IMR-90 (cell line): ENCODE measurements at places on chromosomes 2 and 18. TPM values are rescaled to one million over a fixed set of nuclear protein-coding genes. Genes with fewer than 3 reads are reported as not detected.

DNA sequence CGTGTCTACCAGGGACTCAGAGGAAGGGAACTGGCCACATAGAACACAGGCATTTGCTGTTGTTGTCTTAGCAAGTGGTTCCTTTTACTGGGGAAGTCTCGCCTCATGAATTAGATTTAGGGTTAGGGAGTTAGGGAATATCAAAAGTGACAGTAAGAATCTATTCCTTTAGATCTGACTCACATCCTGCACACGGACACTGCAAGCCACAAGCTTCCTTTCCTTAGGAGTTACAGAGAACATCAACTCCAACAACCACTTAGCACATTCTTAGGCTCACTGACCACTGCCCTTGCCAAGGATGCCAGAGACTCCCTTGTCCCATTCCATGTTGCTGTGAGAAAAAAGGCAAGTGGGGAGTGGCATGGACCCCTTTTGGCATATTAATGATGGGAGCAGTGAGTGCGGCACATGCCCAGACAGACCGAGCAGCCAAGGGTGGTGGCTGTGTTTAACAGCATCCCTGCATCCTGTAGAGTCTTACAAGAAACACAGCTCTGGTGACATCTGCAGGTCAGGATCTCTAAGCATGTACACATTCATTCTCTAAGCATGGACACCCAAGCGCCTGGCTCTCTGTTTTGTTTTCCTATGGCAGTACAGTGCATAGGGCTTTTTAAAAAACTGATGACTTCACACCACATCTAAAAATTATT is 745.6 kb upstream of the RAB6C start:
- H3K36me3 ChIP-seq: no peaks in the 10 kb centered on the region
- DNase-seq: no peak
- H3K27me3 ChIP-seq: no peaks in the 10 kb centered on the region
- H3K27ac ChIP-seq: no peak overlapping the region
- no peaks in the 10 kb centered on the region for H3K4me1 ChIP-seq

GRCh38 chr2:12934146-12934756 is 217.5 kb downstream of the TRIB2 start:
- H3K36me3 ChIP-seq: no peaks in the 10 kb centered on the region
- H3K4me3 ChIP-seq: no peak overlapping the region
- H3K4me1 ChIP-seq: peaks cover 4% of the 10 kb centered on the region
- DNase-seq: no peak

DNA sequence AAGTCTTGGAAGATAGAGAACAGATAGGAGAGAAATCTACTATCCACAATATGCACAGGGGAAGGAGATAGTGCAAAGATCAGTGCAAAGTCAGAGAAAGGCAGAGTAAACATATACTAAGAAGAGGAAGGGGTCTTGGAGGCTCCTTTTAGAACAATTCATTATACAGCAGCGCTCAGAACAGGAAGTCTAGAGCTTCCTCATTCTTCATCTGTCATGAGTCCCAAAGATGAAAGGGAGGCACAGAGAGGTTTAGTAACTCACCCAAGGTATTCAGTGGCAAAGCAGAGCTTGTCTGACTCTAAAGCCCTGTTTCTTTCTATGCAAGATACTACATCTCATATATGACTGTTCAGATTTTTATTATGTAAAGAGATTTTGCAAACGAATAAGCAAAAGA is 1.4 kb downstream of the SP110 start:
- H3K36me3 ChIP-seq: peaks cover 4% of the 10 kb centered on the region
- no peak overlapping the region for H3K27ac ChIP-seq
- no peaks in the 10 kb centered on the region for H3K27me3 ChIP-seq

DNA sequence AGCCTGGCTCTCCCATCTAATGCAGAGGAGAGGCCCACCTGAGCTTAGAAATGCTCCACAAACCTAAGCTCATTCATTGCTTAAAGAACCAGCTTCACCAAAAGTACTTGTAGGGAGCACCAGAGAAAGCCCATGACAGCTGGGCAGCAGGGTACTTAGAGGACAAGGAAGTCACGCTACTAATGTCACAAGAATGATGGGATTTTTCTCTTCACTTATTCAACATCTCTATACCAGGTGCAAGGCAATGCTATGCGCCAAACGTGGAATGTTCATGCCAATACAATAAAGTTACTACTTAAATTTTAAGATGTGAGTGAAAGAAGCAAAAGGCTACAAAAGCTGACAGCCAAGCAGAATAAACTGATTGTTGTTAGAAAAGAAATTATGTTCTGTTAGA is 36.0 kb downstream of the LONRF2 start:
- H3K36me3 ChIP-seq: no peaks in the 10 kb centered on the region
- no peak overlapping the region for H3K4me3 ChIP-seq
- H3K27ac ChIP-seq: no peak overlapping the region
- H3K27me3 ChIP-seq: peaks cover 10% of the 10 kb centered on the region; the same call in 1 of the 2 replicates

GRCh38 chr18:31441493-31441892 is 6.0 kb upstream of the DSG3 start:
- no peak for DNase-seq
- no peak overlapping the region for H3K4me3 ChIP-seq
- no peaks in the 10 kb centered on the region for H3K4me1 ChIP-seq

C2orf74 gene
- 8.4 and 10.3 TPM in 2 replicates for total RNA-seq

- DNase-seq: no peak
- no peaks in the 10 kb centered on the region for H3K4me1 ChIP-seq
- H3K4me3 ChIP-seq: no peak overlapping the region
- H3K36me3 ChIP-seq: no peaks in the 10 kb centered on the region
Measured at GRCh38 chr2:5322396-5322795, 369.8 kb upstream of the SOX11 start.

HOXD3 gene
- not detected in 2 replicates for total RNA-seq

- no peak overlapping the region for H3K27ac ChIP-seq
- H3K27me3 ChIP-seq: no peaks in the 10 kb centered on the region
- H3K36me3 ChIP-seq: peaks cover 30% of the 10 kb centered on the region
- no peak for DNase-seq
- no peaks in the 10 kb centered on the region for H3K4me1 ChIP-seq
Measured at GRCh38 chr2:60779426-60779825, 23.4 kb downstream of the PAPOLG start.

ANO7 gene
- 0.36 and 0.56 TPM in 2 replicates for total RNA-seq

- no peaks in the 10 kb centered on the region for H3K27me3 ChIP-seq
- no peaks in the 10 kb centered on the region for H3K4me1 ChIP-seq
- no peak overlapping the region for H3K27ac ChIP-seq
- H3K36me3 ChIP-seq: no peaks in the 10 kb centered on the region
- no peak for DNase-seq
Measured at GRCh38 chr2:187383043-187383800, 64.8 kb downstream of the CALCRL start.

DNA sequence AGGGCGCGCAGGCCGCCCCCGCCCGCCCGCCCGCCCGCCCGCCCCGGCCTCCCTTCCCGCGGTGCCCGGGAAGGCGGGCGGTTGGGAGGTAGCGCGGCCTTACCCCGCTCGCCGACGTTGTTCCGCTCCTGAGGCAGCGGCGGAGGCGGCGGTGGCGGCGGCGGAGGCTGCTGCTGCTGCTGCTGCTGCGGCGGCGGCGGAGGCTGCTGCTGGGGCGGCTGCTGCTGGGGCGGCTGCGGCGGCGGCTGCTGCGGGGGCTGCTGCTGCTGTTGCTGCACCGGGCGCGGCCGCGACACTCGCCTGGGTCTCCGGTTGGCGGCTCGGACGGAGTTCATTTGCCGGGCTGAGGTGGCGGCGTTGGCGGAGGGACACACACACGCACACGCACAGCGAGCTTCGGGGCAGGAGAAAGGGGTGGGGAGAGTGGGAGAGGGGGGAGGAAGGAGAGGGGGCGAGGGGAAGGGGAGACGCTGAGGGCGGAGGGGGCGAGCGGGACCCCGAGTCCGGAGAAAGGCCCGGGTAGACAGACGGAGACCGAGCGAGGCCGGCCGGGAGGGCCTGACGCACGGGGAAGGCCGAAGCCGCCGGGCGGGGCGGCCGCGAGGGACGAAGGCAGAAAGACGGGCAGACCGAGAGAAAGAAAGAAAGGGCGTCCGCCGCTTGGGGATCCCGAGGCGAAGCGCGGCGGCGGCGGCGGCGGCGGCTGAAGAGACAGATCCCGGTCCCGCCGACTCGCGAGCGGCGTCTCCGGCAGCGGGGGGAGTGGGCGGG is 727 bp downstream of the FBXO11 start:
- no peaks in the 10 kb centered on the region for H3K27me3 ChIP-seq
- H3K4me1 ChIP-seq: no peaks in the 10 kb centered on the region
- no peaks in the 10 kb centered on the region for H3K36me3 ChIP-seq
- peak overlapping the region; percentile 86 for H3K27ac ChIP-seq

PRKAG3 gene
- not detected in 2 replicates for total RNA-seq

BMP10 gene
- not detected in 2 replicates for total RNA-seq

DNA sequence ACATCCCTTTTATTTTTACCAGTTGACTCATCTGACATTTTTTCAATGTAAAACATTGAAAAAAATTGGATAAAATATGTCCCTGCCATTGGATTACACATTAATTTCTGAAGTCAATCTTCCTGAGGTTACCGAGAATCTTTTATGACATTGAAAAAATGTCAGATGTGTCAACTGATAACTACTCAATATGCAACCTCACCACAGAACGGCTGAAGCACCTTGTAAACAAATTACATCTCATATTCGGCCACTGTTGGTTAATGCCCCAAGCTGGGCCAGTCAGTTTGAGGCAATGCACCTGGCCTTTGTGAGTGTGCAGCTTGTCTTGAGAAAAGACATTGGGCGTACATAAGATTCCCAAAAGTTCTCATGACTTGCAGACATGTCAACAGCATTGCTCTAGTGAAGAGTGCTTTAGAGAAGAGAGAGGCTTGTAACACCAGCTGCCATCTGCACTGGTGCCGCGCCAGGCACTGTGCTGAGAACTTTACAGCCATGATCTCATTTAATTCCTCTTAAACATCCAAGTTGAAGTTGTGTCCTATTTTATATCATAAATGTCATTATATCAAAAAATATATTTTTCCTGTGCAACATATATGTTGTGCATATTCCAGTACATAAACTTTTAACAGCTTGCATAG is 112.7 kb upstream of the SLC35G4 start:
- no peaks in the 10 kb centered on the region; the same call in 1 of the 2 replicates for H3K4me1 ChIP-seq
- H3K36me3 ChIP-seq: no peaks in the 10 kb centered on the region
- no peaks in the 10 kb centered on the region for H3K27me3 ChIP-seq
- no peak overlapping the region for H3K27ac ChIP-seq
- no peak for DNase-seq

GRCh38 chr2:204503869-204504268 is 41.4 kb upstream of the PARD3B start:
- no peaks in the 10 kb centered on the region for H3K27me3 ChIP-seq
- H3K27ac ChIP-seq: no peak overlapping the region
- H3K4me1 ChIP-seq: no peaks in the 10 kb centered on the region
- H3K36me3 ChIP-seq: no peaks in the 10 kb centered on the region

DNA sequence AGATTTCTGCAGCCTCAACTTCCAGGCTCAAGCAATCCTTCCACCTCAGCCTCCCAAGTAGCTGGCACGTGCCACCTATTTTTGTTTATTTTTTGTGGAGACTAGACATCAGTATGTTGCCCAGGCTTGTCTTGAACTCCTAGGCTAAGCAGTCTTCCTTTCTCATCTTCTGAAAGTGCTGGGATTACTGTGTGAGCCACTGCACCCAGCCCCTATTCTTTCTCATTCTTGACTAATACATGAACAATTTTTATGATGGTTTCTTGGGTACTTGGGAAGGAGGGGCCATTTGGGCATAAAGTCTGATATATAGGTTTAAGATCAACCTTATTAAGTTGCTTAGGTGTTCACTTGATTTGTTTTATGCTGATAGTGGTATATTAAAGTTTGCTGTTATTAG is 26.2 kb downstream of the EPC2 start:
- DNase-seq: peak; percentile 22
- peaks cover 11% of the 10 kb centered on the region for H3K4me1 ChIP-seq

DNA sequence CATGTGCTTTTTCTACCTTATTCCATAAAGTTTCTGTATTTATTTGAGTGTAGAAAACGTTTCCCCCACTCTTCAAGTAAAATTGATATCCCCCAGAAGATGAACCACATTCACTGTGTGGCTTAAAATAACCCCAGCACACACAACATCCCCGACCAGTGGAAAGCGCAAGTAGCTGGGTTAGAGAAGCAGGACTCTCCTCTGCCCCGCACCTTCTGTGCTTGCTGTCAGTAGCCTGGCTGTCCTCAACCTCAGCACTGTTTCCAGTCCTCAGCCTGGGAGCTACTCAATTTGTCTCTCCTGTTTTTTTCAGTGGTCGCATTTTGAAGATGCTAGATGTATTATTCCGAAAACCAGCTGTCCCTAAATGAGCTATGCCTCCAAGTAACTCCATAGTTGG is 18.0 kb upstream of the ST8SIA3 start:
- H3K27me3 ChIP-seq: no peaks in the 10 kb centered on the region; the same call in 1 of the 2 replicates
- no peak overlapping the region for H3K27ac ChIP-seq
- no peak overlapping the region for H3K4me3 ChIP-seq
- H3K4me1 ChIP-seq: no peaks in the 10 kb centered on the region
- H3K36me3 ChIP-seq: no peaks in the 10 kb centered on the region
- DNase-seq: no peak

GRCh38 chr2:101076581-101076980 is 74.5 kb downstream of the RPL31 start:
- H3K4me3 ChIP-seq: no peak overlapping the region
- no peaks in the 10 kb centered on the region for H3K4me1 ChIP-seq
- no peaks in the 10 kb centered on the region for H3K36me3 ChIP-seq
- no peak for DNase-seq
- H3K27me3 ChIP-seq: no peaks in the 10 kb centered on the region
- H3K27ac ChIP-seq: no peak overlapping the region

DNA sequence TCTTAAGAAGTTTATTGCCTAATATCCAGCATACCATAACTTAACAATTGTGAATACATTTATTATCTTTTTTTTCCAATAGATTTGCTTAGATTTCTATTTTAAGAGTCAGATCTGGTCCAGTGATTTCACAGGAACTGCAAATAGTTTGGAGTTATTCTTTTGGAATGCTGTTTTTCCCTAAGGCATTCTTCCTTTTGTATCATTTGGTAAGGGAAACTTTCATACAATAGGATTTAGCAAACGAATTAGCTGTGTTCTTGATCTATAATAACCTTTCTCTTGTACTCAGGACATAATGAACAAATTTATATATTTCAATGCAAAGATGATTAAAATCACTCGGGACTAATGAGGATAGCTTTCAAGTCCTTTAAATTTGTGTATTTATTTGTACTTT is 201.6 kb downstream of the ERBB4 start:
- H3K36me3 ChIP-seq: no peaks in the 10 kb centered on the region
- H3K27ac ChIP-seq: no peak overlapping the region
- no peak overlapping the region for H3K4me3 ChIP-seq

- H3K4me1 ChIP-seq: no peaks in the 10 kb centered on the region
- H3K27me3 ChIP-seq: no peaks in the 10 kb centered on the region
- peaks cover 2% of the 10 kb centered on the region for H3K36me3 ChIP-seq
Measured at GRCh38 chr2:207539470-207539869, 9.7 kb downstream of the CREB1 start.

DNA sequence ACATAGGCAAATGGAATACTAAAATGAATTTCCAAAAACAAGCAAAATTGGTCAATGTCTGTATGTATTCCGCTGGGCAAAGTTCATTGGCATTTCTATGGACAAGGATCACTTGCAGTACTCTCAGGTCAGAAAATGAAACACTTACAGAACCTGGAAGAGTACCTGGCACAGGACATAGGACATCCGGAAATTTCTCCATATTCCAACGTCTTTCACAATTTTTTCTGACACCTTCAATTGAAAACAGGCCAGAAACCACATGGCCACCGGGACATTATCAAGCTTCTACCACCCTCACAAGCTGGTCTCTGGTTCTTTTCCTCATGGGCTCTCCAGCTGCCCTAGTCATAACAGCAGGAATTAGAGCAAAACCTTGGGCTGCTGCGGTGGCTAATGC is 96.9 kb upstream of the MSH6 start:
- H3K36me3 ChIP-seq: no peaks in the 10 kb centered on the region
- no peaks in the 10 kb centered on the region for H3K4me1 ChIP-seq
- H3K27ac ChIP-seq: no peak overlapping the region
- no peak for DNase-seq
- no peaks in the 10 kb centered on the region for H3K27me3 ChIP-seq
- H3K4me3 ChIP-seq: no peak overlapping the region

CNTNAP5 gene
- total RNA-seq: not detected in 2 replicates

ACTG2 gene
- total RNA-seq: 349 and 523 TPM in 2 replicates
